Ureter (tissue), 1 donor: ENCODE measurements at places on chromosomes 4 and X.
A peak's percentile ranks its signal among the peaks of the same experiment; 100 is the strongest.

DNA sequence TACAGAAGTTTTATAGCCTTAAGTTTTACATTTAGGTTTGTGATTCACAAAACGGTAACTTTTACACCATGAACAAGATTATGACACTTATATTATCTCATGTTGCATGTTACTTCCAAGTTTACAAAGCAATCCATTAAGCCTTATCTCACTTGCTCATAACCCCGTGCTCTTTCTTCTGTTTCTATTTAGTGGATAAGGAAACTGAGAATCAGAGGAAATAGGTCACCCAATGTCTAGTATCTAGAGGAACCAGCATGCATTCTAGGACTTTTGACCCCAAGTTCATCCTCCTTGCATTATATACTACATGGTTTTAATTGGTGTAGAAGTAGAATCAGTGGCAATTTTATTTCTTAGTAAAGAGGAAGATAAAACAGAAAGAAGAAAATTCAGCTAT is 67.0 kb upstream of the ANXA3 start:
- DNase-seq: no peak

- DNase-seq: no peak
These were observed 2.2 kb upstream of the NKX1-1 start for GRCh38 chr4:1408418-1408817.

GRCh38 chr4:70874268-70875156 is 27.7 kb upstream of the MOB1B start:
- DNase-seq: no peak

GRCh38 chr4:2783790-2784189 is 9.1 kb upstream of the SH3BP2 start:
- no peak for DNase-seq

- no peak for DNase-seq
These were observed 510.9 kb downstream of the PPP4R3C start for GRCh38 chrX:26952213-26952612.

DNA sequence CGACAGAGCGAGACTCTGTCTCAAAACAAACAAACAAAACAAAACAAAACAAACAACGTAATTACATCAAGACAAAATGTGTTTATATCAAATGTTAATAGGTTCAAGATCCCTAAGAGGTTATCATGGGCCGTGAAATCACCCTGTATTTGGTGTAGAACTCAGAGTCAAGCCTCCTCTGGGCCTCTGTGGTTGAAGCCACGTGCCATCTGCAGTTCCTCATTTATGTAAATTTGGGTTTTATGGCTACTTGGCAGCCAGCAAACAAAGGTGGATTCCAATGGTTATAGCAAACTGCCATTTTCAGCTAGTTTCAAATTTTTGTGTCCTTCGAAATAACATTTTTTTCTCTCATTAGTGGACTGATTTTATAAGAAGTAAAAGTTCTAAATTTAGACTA is 16.4 kb downstream of the NSDHL start:
- DNase-seq: no peak

GRCh38 chr4:140372751-140373327 is 607 bp upstream of the SCOC start:
- no peak for DNase-seq

- no peak for DNase-seq
These were observed 132.2 kb downstream of the VEGFC start for GRCh38 chr4:176660561-176660960.

GRCh38 chr4:117400039-117400835 is 314.9 kb upstream of the TRAM1L1 start:
- DNase-seq: no peak

GRCh38 chrX:42748067-42748850 is 29.7 kb downstream of the PPP1R2C start:
- no peak for DNase-seq

GRCh38 chrX:10089378-10089795 is 67.4 kb upstream of the CLCN4 start:
- no peak for DNase-seq

DNA sequence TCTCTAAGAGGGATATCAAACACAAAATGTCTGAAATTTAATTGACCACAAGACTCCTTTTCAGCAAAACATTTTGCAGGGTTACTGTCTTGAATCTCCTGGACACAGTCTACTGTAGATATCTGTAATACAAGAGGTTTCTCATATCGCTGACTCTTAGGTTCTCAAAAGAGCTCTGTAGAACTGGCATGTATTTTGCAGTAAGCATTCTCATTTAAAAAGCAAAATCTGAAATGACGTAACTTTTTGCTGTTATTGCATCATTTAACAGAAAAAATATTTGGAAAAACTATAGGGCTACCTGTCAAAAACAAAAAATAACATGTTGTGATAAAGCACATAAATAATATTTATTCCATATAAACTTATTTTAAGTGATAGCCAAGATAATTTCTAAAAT is 114.2 kb downstream of the CDS1 start:
- DNase-seq: no peak

DNA sequence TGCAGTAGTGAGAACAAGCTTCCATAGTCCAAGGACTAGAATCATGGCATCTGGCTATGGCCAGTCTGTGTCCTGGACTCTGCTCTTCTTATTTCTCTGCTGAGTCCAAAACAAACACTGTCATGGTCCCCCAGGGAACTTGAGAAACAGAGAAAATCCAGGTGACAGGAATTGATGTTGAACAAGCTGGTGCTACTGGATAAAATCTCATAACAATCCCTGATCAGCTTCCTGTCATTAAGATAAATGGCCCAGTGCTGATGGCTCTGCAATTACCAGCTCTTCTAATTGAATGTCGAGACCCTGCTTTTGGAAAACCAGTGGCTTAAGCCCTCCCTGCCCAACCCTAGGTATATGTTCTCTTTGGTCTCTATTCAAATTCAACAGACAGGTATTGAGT is 58.8 kb upstream of the ARHGAP36 start:
- DNase-seq: no peak

DNA sequence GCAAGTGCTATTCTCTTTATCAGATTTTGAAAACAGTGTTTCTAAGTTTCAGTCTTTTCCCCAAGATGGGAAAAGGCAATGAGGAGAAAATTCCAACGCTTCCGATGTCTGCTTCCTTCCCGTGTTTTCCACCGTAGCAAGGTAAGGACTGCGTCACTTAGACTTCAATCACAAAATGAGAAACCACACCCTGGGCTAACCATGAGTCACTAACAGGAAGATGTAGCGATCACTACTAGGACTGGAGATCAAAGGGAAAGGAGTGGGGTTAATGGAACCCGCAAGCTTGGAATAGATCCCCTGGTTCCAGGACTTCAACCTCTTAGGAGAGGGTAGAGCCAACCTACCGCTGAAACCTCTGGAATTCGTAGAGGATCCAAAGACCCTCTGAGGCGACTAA is 250.7 kb upstream of the ZFP42 start:
- no peak for DNase-seq

DNA sequence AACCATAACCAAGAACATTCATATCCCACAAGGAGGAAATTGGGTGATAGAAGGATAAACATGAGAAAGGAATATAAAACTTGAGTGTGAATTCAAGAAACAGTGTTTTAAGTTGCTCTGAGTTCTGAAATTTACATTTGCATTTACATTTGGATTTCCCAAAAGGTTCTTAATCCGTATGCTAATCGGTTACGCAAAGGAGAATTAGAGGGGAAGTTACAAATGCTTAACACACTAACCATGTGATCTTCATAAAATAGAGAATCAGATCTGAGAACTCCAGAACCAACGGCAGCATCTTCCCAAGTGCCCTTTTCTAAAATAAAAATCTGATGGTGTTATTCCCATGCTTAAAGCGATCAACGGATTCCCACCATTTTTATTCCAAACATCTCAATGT is 48.0 kb downstream of the PROM1 start:
- no peak for DNase-seq

- DNase-seq: no peak
These were observed 184.7 kb downstream of the GRID2 start for GRCh38 chr4:92488496-92488895.

DNA sequence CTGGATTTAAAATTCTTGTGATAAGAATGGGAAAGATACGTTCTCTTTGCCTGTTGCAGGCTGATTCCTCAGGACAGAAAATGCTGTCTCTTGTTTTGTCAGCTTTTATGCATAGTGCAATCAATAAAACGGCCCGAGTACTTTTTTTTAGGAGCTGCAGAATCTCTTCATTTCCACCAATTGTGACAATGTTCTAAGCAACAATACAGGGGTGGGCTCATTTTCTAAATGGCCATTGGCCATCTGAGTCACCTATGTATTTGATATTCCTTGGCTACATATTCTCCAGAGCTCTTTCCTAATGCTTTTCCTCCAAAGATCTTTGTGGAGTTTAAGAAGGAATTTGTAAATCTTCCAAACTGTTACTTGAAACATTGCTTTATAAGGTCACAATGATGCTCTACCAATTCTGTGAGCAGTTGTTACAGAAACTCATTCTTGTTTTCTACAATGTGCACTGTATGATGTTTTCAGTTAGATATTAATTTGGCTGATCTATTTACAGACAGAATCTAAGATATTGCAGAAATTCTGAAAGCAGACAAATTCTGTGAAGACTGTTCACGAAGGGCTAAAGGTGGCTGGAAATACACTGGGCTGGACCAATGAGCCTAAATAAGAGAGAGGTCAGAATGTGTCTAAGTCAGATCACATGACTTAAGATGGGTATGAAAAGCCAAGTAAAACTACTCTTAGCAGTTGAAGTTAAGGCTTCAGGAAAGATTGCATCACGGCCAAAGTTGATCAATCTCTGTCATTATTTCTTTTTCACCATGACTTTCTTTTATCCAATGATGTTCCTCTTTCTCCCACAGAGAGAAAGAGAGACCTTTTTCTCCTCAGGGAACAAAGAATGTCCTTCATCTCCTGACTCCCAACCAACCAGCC is 33.4 kb downstream of the TAPT1 start:
- no peak for DNase-seq

GRCh38 chr4:37367901-37368300 is 123.4 kb downstream of the NWD2 start:
- no peak for DNase-seq

DNA sequence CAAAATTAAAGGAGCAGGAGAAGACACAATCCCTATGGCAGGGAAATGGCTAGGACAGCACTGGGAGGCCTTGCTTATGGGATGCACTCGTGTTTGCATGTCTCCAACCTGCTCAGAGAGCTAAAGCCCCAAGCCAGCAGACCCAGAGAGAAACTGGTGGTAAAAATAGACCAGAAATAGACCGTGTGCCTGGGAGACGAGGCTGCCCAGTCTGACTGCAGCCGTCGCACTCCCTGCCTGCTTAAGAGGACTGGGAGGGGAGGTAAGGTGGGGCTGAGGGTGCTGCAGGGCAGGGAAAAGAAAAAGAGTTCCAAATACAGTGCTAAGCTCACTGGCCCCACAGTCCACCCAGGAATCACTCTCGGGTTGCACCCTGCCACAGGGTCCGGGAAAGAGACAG is 633.5 kb downstream of the BCOR start:
- no peak for DNase-seq

DNA sequence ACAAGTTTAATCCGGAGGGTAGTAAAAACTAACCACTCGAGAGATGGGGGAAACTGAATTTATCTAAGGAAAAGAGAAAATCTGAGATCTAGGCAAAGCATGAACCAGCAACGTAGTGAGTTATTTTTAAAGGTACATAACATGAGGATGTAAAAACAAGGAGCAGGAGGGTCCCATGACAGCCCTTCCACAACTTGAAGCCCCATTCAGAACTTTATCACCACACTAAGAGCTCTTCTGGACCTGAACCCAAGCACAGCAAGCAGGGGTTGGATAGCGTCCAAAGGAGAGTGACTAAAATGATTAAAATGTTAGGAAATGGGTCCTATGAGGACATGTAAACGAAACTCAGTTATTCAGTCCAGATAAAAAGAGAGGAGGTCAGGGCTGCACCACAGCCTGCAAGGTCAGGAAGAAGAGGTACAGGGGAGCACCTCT is 16.2 kb downstream of the SH3RF1 start:
- DNase-seq: no peak

DNA sequence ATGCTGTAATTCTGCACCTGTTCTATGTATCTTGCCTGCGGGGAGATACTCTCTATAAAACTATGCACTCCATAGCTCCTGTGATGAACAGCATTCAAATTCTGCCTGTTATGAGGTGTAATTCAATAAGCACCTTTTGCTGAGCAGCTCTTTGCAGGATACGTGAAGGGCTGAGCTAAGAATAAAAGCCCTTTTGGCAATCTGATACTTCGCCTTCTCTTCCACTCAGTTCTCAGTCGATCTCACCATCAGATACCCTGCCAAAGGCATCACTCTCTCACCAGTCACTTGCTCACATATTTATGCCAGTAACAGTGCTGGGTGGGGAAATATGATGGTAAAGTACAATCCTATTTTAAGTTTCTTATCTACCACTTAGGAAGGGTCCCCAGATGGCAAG is 67.2 kb downstream of the RPS3A start:
- no peak for DNase-seq

- DNase-seq: no peak
These were observed 28.4 kb downstream of the RP2 start for GRCh38 chrX:46865281-46865680.

- DNase-seq: no peak
These were observed 270.7 kb downstream of the FBXW7 start for GRCh38 chr4:152265149-152265621.

GRCh38 chr4:174427571-174428140 is 94.6 kb downstream of the HPGD start:
- DNase-seq: no peak

DNA sequence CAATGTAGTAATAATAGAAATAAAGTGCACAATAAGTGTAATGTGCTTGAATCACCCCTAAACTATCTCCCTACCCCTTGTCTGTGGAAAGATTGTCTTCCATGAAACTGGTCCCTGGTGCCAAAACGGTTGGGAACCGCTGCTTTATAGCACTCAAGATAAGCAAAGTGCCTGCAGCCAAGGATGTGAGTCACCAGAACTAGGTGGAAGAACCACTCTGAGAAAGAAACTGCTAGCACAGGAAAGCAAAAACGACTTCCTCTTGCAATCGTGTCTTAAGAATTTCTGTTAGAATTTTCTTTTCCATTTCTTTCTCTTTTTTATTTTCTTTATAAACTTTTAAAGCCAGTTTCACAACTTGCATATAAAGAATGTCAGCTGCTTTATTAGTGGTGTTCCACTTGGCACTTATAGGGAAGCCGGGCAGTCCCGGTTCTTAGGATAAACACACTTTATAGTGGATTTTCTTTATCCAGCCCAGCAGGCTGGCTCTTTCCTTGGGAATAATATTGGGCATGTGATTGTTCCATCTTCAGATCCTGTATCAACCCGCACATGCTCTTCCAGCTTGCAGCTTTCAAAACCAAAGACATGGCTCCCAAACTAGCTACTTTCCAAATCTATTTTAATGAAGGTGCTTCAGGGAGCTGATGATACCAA is 32.3 kb upstream of the CXCL8 start:
- DNase-seq: peak; percentile 63

- DNase-seq: peak; percentile 30
These were observed at the start of gene PLCXD1 for GRCh38 chrX:281166-281999. PLCXD1 (plus strand) TSS chrX:281381; CDS start chrX:284188, 2,807 bp downstream.

DNA sequence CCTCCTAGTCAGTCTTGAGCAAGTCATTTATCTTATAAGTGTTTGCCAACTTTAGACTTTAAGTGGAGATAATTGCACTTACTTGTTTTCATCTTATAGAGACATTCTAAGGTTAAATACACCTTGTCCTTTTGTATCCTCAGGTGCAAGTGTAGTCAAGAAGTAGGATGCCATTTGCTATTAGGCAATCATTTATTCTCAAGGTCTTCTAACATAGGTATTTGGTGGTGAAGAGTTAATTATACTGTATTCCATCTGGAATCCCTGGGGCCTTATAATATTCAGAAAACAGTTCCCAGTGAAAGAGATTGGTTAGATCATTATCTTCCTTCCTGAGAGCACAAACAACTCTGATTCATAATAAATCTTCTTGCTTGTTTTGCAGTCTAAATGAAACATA is 23.7 kb downstream of the SULT1E1 start:
- no peak for DNase-seq
